Activated T-helper 1 cell treated with anti-CD3 and anti-CD28 coated beads, Interleukin-12 subunit alpha, Interleukin-12 subunit beta, Interleukin-2, Interleukin-4 antibody, amounts not matched to agents 30 ng/mL and 10 ng/mL and 1 ng/mL, durations not matched to agents 14 hours and 24 hours and 36 hours (primary cell): ENCODE measurements at places on chromosomes 7 and 10. TPM values are rescaled to one million over a fixed set of nuclear protein-coding genes. Genes with fewer than 3 reads are reported as not detected.

DNA sequence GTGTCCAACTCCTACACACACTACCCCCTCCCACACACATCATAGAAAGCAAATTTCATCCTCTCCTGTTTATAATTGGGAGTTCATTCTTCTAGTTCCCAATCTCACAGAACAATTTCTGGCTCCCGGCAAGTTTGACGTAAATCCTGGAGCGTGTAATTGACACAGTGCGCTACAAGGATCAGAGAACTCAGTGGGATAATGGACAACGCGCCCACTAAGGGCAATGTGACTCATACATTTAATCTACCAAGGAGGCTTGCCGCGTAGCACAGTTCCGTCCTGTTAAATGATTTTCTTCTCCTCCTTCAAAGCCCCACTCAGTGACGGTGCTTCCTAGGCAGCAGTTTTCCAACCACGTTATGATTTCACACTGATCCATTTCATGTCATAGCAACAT is 277.6 kb downstream of the SFMBT2 start:
- no peak for DNase-seq

- DNase-seq = no peak
Measured at GRCh38 chr10:84397735-84398144, 69.4 kb downstream of the CCSER2 start.

DNA sequence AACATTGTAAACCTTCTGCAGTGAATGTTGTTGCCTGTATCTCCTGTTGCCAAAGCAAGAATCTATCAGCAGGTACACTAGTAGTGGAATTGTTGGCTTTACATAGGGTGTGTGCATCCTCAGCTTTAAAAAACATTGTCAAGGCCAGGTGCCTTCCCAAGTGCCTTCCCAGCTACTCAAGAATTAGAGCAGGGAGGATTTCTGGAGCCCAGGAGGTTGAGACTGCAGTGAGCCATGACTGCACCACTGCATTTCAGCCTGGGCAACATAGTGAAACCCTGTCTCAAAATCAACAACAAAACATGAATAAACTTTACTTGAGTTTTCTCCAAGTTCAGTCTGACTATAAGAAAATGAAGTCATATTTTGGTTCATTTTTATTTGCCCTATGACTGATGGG is 217.3 kb downstream of the CCSER2 start:
- DNase-seq = no peak

Gene PPP1R9A
- total RNA-seq = not detected in 2 replicates

DNA sequence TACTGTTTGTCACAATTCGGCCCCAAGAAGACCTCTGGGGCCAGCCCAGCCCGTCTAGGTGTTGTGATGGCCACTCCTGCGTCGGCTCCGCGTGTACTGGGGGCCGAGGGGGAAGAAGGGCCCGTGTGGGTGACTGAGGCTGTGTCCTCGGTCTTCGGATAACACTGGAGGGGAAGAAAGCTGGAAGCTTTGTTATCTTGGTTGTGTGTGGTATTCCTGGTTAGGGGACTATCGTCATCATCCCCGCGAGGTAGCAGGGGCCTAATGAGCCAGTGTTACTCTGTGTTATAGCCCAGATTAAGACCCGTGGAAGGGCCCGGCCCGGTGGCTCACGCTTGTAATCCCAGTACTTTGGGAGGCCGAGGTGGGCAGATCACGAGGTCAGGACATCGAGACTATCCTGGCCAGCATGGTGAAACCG is 854 bp downstream of the MTG1 start:
- DNase-seq = no peak

GRCh38 chr10:28963539-28964221 is 286.4 kb downstream of the BAMBI start:
- no peak for DNase-seq

Gene ZC3HAV1L
- total RNA-seq = 29.6 and 31.5 TPM in 2 replicates

DNA sequence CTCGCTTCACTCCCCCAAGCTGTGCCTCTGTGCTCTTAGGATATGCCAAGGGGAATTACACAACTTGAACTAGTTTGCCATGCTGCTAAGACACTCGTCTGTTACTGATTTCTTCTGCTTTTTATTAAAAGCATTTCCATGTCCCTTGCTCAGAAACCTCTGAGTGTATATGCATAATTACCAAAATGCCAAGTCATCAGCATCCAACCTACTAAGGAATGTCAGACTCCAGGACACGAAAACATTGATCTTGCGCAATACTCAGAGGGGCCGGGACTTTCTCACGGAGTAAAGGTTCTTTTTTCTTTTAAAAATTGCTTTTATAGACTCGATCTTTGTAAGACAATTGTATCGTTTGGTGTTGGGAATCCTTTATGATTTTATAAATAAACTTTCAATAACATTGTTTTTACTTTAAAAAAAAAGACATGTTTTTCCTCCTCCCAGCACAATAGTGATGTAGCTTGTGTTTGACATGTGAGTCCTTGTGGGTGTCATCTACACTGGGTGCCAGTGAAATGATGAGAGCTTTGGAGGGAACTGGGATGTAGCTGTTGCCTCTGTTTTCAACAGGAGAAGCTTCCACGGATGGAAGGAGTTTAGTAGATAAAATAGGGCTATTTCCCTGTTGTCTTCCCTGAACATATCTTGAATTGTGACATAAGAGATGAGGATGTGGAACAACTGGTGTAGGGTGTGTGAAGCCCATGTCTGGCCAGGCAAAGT is 43.6 kb downstream of the CNNM1 start:
- no peak for DNase-seq

DNA sequence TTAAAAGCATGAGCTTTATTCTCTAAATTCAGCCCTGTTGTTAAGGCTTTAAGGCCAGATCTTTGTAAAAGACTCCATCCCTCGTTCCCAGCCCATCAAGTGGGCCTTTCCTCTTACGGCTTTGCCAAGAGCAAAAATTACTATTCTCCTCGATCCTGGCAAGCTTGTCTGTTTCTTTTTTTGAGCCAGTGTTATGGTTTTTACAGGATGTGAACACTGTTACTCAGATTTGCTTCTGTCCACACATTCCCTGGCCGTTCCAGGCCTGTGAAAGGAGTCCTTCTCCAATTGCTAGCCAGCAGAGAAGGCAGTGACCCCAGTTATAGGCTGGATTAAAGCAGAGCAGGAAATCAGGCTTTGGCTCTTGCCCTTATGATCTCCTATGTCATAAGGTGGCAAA is 47.0 kb upstream of the EPC1 start:
- DNase-seq = no peak

GRCh38 chr10:15361131-15361530 is 10.0 kb downstream of the FAM171A1 start:
- no peak for DNase-seq

- DNase-seq = no peak
Measured at GRCh38 chr10:63528084-63528744, 7.0 kb downstream of the REEP3 start.
